Mesothelial cell of epicardium (in vitro differentiated cells): ENCODE measurements at places on chromosomes 12 and 14. TPM values are rescaled to one million over a fixed set of nuclear protein-coding genes. Genes with fewer than 3 reads are reported as not detected.

EML5 gene
- 1.6 to 2.6 TPM (median 2.0 TPM) in 3 replicates for total RNA-seq

KANSL2 gene
- total RNA-seq = 48.3 to 53.7 TPM (median 48.4 TPM) in 3 replicates

ARHGEF40 gene
- 83.2 to 96.2 TPM (median 83.5 TPM) in 3 replicates for total RNA-seq

NTF3 gene
- total RNA-seq = 6.7 to 9.4 TPM (median 8.6 TPM) in 3 replicates

RPL10L gene
- not detected in 3 replicates for total RNA-seq

PCED1B gene
- 2.8 to 4.8 TPM (median 3.1 TPM) in 3 replicates for total RNA-seq

P2RX7 gene
- 0.40 to 0.75 TPM (median 0.50 TPM) in 3 replicates for total RNA-seq

GPR33 gene
- total RNA-seq = not detected in 3 replicates
